ENCODE measurements at places on chromosomes 4 and X.
A peak's percentile ranks its signal among the peaks of the same experiment; 100 is the strongest.

DNA sequence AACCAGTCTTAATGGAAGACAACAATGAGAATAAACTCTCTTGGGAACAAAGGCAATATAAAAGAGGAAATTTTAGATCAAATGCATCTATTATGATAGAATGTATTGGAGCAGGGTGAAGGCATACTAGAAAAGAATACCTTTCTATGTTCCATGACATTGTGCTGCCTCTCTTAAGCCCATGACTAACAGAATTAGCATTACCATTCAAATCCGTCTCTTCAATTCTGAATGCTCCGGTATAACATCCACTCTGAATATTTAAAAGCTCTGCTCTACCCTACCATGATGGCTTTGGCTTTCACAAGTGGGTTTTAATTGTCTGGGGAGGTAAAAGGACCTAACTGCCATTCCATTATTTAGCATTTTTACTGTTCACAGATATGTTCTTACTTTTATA, 1878.4 kb downstream of the ARAP2 start:
- DNase-seq, result no peak

DNA sequence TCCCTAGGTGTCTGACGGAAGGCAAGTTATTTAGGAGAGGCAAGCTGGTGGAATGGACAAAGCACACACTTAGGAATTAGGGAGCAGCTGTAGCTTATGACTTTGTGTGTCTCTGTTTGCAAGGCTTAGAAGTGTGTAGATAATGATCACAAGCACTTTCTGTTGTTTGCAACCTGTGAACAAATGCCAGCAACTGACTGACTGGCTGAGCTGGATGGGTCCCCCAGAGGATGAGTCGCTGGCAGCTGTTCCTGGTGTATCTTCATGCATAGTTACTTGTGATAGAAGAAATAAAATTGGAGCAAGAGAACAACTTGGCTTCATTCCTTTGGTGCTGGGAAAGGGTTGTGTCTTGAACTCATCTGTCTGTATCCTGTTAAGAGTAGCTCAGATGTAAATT, 64.2 kb upstream of the BEND4 start:
- DNase-seq, result peak; percentile 38

- peak; percentile 42 for DNase-seq
Observed at GRCh38 chr4:85823295-85823694, 348.3 kb downstream of the ARHGAP24 start.

DNA sequence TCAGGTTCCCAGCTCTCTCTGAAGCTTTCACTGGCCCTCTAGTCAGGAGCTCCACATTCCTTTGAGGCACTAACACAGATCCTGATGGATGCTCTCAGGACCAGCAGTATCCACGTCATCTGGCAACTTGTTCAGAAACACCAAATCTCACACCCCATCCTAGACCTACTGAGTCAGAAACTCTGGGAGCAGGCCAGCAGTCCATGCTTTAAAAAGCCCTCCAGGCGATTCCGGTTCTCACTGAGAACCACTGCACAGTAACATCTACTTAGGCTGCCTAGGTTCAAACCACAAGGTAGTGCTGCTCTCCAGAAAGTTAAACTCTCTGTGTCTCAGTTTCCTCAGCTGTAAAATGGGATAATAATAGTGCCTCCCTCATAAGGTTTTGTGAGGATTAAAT, 55.3 kb downstream of the CCDC158 start:
- no peak for DNase-seq

- DNase-seq, result no peak
Observed at GRCh38 chr4:140236654-140237169, 82.7 kb upstream of the MAML3 start.

DNA sequence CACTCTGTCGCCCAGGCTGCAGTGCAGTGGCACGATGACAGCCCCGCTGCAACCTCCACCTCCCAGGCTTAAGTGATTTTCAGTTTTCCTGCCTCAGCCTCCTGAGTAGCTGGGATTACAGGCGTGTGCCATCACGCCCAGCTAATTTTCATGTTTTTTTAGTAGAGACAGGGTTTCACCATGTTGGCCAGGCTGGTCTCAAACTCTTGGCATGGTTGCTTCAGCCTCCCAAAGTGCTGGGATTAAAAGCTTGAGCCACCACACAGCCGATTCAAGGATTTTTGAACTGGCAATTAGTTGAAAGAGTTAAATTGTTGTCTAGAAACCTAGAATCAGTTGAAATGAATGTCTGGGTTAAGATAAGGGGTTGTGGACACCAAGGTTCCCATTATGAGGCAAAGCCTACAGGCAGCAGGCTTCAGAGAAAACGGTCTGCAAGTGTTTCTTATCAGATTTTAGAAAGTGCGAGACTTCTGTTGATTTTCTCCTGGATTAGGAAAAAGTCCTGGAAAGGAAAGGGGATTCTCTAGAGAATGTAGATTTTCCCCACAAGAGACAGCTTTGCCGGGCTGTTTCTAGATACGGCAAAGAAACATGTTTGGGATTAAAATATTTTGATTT, 8.3 kb upstream of the CCNI start:
- no peak for DNase-seq

DNA sequence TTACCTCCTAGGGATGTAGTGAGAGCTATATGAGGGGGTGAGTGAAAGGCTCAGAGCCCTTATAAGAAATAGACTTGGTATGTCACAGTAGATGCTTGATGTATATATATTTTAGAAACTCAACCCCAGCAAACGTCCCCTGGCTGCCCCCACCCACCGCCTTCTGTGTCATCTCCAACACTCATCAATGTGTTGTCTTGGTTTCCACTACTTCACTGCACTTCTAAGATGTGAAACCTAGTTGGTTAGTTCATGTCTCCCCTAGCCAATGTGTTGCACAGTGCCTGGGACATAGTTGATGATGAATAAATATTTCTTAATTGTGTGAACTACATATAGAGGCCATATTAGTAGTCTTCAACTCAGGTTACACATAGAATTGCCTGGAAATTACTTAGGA, 4.4 kb downstream of the FGFBP2 start:
- DNase-seq, result no peak

- DNase-seq, result no peak
Observed at GRCh38 chrX:68761086-68761485, 67.7 kb upstream of the EFNB1 start.

GRCh38 chrX:81291996-81292395, 90.1 kb downstream of the SH3BGRL start:
- no peak for DNase-seq

GRCh38 chr4:26907731-26908599, 47.3 kb downstream of the STIM2 start:
- DNase-seq, result no peak

DNA sequence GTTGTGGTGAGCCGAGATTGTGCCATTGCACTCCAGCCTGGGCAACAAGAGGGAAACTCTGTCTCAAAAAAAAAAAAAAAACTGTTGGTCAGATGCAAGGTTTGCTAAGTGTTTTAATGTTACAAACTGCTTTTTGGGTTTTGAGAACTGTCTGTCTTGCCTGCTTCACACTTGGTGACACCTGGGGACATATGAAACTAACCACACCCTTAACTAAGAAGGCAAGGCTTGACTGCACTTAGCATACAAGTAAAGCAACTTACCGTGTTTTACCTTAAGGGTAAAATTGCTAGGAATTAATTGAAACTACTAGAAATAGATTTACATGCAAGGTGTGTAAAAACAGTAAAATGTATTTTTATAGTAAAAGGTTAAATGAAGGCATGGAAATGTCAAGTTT, 180.4 kb downstream of the OR13H1 start:
- no peak for DNase-seq

- DNase-seq, result no peak
Observed at GRCh38 chrX:147699061-147699460, 212.7 kb upstream of the FMR1 start.
